ENCODE measurements at places on chromosomes 1 and 21.

DNA sequence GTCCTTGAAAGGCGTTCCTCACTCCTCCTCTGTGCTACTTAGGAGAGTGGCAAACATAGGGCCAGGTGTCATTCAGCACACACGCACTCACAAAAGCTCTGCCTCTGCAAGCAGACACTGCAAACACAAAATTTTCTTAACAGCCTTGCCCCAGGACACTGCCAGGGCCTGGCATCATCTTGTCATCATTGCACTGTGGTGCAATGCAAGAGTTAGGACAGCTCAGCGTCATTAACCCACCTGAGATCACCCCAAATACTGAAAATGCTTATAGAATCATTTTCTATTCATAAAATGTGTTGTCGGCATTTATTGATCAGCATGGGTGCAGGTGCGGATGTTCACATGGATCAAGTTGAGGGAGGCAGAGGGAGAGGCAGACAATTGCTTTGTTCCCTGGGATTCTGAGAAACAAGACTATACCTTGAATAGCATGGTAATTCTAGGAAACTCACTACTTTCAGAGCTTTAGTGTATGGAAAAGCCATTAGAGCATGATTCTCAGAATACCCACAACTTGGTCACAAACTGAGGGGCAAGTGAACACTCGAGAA, 3.0 kb downstream of the ADAM30 start:
- DNase-seq = no peak

DNA sequence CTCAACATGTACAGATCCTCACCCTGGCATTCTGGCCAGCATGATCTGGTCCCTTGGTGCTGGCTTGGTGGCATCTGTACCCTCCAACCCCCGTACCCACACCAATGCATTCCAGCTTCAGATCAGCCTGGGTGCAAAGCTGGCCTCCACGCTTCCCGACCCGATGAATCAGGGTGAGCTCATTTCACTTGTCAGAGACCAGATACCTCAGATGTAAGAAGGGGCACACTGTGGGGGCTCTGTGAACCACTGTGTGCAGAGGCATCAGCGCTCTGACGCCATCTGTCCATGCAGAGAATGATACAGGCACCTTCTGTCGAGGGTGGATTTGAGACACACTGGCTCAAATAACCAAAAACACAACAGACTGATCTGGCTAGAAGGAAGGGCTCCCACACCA, 76.6 kb downstream of the DMRTB1 start:
- DNase-seq = no peak

GRCh38 chr1:15008783-15009729, 144.5 kb upstream of the TMEM51 start:
- DNase-seq = no peak

GRCh38 chr1:85179522-85179921, 21.3 kb downstream of the SYDE2 start:
- DNase-seq = no peak

DNA sequence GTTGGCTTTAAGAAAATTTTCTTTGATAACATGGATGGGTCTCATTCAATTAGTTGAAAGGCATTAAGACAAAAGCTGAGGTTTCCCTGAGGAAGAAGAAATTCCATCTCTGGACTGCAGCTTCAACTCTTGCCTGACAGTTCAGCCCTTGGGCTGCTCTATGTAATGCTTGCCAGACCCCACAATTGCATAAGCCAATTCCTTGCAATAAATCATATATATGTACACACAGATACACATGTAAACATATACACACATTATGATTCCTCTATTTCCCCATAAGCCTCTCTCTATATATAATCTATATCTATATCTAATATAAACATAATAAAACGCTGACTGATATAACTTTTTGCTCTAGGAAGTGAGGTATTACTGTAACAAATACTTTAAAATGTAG, 301.5 kb upstream of the PRMT6 start:
- DNase-seq = no peak

- DNase-seq = no peak
Observed at GRCh38 chr21:34579411-34579810, 35.5 kb downstream of the RCAN1 start.

GRCh38 chr1:186735463-186735862, 55.2 kb upstream of the PTGS2 start:
- DNase-seq = no peak
